Stimulated activated CD4-positive, alpha-beta T cell treated with anti-CD3 and anti-CD28 coated beads, TNF-alpha, amount 100 ng/mL, for 1 hour (primary cell): ENCODE measurements at places on chromosomes 2 and 18.
A peak's percentile ranks its signal among the peaks of the same experiment; 100 is the strongest.

GRCh38 chr2:33583194-33583938, 15.7 kb downstream of the FAM98A start:
- DNase-seq, result no peak

DNA sequence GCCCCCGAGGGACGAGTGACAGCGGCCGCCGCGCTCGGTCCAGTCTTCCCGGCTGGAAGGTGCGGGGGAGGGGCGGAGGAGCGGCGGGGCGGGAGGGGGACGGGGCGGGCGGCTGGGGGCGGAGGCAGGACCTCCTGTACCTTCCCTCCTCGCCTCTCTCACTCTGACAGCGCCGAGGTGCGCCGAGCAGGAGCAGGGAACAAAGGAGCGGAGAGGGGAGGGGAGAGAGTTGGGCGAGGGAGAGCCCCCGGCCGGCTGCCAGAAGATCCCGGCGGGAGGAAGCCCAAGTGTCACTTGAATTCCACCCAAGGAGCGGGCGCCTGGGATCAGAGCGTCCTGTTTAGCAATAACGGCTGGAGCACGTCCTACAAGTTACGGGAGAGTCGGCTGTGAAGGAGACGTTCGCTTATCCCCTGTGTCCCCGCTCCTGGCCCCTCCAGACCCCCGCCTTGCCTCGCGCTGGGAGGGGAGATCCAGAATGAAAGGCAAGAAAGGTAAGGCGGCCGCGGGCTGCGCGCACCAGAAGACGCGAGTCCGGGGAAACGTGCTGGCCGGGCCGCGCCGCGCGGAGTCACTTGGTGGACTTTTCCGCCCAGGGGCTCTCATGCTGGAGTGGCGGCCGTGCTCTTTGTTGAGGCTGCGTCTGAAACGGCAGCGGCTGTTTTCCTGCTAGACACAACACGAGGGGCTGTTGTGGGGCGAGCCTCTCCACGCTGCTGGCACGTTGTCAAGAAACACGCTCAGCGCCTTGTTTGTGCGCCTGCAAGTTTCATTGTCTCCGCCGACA, at the start of gene TGIF1:
TSS of gene TGIF1 (plus strand) at position 161 of the 787 bp plus-strand sequence. CDS start at position 479, 318 bp downstream.
- DNase-seq, result peak; percentile 70

DNA sequence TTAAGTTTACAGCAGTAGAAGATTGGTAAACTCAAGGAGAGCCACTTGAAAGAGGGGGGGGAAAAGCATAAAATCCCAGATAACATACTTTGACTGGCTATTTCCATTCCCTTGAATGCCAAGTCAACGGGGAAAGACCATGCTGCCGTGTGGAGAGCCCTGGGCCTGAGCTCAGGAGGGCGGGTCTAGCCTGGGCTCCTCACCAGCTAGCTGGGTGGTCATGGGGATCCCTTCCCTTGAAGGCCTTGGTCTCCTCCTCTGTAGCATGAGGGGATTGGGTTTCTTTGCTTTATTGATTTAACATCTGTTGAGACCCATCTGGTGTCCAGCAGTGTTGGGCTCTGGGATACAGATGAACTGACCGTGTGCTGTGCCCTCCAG, 35.0 kb downstream of the TEX51 start:
- DNase-seq, result no peak

- no peak for DNase-seq
Observed at GRCh38 chr2:8211384-8211783, 470.5 kb upstream of the ID2 start.

DNA sequence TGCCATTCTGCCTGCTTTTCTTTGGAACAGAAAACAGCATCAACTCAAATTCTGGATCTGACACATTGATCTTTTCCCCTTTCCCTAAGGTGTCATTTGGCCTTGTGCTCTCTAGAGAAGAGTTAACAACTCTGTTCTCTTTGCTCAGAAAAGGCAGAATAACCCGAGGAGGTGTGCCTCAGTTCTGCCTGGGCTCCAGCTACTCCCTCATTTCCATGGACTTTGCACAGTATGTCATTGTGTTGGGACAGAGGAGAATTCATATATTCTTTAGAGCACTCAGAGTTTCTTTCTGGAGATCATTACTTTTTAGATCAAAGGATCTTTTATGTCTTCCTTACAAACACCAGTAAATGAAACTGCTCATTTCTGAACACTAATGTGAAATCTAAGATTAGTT, 249.1 kb downstream of the PHLPP1 start:
- DNase-seq, result no peak

- no peak for DNase-seq
Observed at GRCh38 chr2:195313962-195314361, 343.1 kb upstream of the SLC39A10 start.

DNA sequence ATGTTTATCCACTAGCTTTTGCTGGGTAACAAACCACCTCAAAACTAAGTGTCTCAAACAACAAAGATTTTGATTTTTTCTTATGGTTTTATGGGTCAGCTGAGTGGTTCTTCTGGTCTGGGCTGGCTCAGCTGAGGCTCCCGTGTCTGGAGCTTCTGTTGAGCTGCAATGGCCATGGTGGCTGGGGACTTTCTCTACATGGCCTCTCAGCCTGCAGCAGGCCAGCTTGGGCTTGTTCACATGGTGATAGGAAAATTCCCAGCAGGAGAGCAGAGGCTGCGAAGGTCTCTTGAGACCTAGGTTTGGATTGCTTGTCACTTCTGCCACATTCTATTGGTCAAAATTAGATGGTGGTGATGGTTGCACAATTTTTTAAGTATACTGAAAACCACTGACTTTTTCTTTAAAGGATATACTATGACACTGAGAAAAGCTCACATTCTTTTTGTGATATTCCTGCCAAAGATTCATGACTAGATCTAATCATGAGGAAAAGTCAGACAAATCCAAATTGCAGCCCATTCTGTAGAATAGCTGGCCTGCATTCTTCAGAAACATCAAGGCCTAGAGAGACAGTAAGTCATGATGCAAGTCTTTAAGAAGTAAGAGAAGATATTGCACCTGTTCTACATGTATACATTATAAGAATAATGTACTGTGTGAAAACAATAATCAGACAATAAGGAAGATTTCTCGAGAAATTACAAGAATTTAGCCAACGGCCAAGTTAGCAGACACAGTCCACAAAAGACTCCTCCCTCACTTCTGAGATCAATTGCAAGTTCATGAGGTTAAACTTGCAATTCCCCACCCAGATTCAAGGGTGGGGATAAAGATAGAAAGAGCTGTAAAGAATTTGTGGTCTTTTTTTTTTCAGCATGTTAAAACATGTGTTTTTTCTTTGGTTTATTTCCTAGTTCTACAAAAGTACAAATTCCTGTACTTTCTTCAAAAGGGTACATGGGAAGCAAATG, 35.0 kb upstream of the IL1R2 start:
- no peak for DNase-seq

GRCh38 chr2:6423944-6424343, 441.8 kb downstream of the CMPK2 start:
- DNase-seq, result no peak

- no peak for DNase-seq
Observed at GRCh38 chr2:14843507-14844204, 211.1 kb downstream of the LRATD1 start.

DNA sequence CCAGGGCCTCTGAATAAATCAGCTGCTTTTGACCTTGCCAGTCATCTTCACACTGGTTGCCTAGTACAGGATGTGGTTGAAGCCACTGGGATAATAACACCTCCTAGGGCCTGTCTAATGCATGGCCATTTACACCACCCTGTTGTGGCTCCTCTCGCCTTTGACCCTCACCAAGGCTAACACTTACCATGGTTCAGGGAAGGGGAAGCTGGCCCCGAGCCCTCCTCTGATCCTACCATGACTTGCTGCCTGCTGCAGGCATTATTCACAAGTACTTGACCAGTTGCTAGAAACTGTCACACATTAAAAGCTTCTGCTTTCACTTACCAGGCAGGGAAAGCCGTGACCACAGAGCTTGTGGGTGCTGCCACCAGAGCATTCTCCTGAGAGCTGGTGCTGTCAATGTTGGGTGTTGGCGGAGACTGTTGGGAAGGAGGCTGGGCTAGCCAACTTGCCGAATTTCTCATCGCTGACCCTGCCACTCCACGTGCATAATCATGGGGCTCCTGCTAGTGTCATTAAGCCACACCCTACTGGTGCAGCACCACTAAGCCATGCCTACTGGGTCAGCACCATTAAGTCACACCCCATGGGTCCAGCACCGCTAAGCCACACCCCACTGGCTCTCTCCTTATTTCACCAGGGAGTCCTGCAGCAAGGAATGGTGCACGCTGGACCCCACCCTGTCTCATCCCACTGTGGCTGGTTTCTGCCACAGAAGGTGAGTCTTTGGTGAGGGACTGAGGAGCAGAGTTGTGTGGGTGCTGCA, 47.0 kb upstream of the TTC39C start:
- DNase-seq, result no peak

GRCh38 chr2:60047347-60047746, 506.1 kb downstream of the BCL11A start:
- DNase-seq, result no peak

- DNase-seq, result no peak
Observed at GRCh38 chr18:49241852-49242251, 218.6 kb downstream of the DYM start.

DNA sequence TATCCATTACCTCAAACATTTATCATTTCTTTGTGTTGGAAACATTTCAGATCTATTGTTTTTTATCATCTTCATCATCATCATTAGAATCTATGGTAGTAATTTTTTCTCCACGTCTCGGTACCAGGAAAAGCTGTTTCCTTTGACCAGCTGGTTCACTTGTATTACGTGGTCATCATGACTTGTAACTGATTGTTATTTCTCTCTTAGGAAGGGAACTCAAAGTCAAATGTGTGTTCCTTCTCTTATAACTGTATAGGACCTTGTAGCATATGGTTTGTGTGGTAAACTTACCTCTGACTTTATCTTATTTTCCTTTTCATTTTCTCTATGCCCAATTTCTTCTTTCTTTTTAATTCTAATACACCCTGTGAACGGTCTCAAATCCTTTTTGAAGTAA, 16.5 kb downstream of the NCOA1 start:
- DNase-seq, result no peak

DNA sequence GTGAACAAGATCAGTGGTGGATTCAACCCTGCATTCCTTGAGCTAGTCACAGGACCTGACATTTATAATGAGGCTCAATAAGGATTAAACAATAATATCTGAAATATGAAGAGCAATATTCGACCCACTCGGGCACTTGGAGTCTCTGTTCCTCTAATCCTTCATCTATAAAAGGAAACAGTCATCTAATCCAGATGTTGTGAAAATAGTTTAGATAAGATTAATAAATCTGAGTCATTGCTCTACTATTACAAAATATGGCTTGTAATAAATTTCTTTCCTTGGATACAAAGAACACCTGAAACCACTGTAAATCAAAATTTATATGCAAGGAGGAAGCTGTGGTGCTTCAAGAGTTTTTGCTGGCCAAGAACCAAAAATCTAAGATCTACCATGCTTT, 846.9 kb upstream of the ACVR2A start:
- no peak for DNase-seq

DNA sequence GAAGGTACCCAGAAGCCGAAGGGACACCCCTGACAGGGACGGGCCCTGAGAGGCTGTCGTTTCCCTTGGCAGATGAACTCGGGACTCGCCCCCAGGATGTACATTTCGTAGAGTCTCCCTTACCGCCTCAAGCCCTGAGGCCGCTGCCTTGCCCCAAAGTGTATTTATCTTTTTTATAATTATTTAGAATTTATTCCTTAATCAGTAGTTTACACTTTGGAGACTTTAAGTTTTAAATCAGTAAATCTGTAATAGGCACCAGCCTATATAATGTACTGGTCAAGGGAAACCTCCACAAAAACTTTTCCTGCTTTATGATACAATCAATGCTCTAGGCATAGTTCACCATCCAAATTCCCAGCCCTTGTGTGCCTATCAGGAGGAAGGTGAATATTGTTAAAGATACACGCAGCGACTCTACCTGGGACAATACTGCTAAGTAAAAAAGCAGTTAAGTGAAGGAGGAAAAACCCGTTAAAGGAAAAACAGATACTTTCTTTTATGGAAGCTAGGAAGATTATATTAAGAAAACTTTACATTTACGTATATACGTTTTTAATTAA, 848 bp downstream of the VRK2 start:
- no peak for DNase-seq

DNA sequence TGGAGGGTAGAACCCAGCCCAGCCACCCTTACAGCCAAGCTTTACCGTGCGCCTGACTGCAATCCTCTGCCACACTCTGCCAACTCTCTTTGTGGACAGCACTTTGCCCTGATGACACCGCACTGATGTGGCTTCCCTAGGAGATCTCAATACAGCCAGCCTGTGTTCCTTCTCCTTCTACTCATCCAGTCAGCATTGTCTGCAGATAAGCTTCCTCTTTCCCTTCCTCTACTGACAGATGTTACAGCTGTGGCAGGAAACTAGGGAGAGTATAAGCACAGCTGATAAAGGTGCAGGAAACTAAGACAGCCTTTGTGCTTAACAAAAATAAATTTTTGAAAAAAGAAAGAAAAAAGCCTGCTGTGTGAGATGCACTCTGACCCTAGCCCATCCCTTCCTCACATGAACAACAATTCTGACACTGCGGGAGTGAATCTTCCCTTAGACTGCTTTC, 25.0 kb downstream of the CEP68 start:
- DNase-seq, result no peak

- DNase-seq, result no peak
Observed at GRCh38 chr2:233093721-233094120, 33.6 kb downstream of the INPP5D start.

DNA sequence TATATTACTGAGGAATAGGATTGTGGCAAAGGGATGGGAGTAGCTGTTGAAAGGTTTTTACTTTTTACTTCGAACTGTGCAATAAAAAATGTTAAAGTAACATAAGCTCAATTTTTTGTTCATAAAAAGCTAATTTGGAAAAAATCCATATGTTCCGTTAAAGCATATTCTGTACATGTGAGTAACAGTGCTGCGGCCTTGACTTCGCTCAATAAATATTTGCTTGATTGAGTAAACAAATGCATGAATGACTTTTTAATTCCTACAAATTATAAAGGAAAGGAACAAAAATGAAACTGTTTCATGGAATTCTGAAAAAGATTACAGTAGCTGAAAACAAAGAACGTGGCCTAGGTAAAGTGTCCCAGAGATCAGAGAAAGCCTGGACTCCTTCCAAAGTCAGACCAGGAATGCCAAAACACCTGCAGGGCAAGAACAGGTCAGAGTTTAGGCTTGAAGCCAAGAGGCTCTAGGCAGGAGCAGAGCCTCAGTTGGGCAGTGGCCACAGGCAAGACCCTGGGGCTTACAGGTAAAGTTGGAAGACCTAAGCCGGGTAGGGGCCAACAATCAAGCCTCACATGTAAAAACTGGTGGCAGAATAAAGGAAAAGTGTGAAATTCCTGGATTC, 44.3 kb upstream of the FIGN start:
- DNase-seq, result no peak

GRCh38 chr2:233063269-233063975, 3.3 kb downstream of the INPP5D start:
- no peak for DNase-seq

DNA sequence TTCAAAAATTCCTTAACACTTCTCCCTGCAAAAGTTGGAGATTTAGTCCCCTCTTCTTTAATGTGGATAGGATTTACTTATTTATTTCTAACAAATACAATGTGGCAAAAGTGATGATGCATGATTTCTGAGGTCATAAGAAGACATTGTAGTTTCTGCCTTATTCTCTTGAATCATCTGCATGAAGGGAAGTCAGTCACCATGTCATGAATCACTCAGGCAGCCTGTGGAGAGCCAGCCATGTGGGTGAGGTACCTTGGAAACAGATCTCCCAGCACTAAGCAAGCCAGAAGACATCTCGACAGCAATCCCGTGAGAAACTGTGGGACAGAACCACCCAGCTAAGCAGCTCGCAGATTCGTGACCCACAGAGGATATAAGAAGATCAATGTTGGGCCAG, 2.7 kb upstream of the ZC3H8 start:
- DNase-seq, result no peak

GRCh38 chr2:35454966-35455638, 900.5 kb upstream of the CRIM1 start:
- DNase-seq, result no peak
